Esophagus squamous epithelium (tissue), 5 donors: ENCODE measurements at places on chromosomes 11 and 22.

GRCh38 chr22:46081036-46081830, 69.1 kb upstream of the PPARA start:
- DNase-seq: no peak

- no peak for DNase-seq
These were observed 13.2 kb upstream of the TMPRSS6 start for GRCh38 chr22:37122598-37123180.

GRCh38 chr11:72787216-72788104, 6.4 kb downstream of the STARD10 start:
- no peak for DNase-seq

DNA sequence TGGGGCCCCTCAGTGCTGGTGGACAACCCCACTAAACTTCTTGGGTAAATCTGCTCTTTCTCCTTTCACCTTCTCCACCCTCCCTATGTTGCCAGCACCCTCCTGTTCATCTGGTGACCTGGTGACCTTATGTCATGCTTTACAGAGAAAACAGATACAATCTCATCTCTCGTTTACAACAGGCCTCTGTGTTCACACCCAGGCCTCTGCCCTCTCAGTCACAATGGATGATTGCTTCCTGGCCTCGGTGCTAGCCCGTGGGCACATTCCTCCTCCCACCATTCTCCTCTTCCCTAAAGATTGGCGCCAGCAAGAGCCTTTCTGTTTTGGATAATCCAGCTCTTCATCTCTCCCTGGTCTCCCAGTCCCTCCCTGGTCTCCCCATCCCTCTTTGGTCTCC, 12.3 kb upstream of the PNPLA3 start:
- no peak for DNase-seq

DNA sequence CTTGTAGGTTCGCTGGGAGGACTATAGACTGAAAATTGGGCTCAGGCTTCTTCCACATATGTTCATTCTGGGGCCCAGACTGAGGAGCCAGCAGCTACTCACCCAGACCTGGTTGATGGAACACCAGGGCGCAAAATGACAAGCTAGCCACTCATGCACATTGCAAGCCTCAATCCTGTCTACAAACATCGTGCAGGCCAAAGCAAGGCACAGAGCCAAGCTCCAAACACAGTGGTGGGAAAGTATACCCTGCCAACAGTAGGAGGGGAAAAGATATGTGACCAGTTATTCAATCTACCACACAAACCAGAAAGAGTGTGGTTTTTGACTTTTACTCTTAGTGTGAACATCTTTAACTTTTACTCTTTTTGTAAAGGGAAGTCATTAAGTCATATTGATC, 660.5 kb downstream of the NTM start:
- no peak for DNase-seq

DNA sequence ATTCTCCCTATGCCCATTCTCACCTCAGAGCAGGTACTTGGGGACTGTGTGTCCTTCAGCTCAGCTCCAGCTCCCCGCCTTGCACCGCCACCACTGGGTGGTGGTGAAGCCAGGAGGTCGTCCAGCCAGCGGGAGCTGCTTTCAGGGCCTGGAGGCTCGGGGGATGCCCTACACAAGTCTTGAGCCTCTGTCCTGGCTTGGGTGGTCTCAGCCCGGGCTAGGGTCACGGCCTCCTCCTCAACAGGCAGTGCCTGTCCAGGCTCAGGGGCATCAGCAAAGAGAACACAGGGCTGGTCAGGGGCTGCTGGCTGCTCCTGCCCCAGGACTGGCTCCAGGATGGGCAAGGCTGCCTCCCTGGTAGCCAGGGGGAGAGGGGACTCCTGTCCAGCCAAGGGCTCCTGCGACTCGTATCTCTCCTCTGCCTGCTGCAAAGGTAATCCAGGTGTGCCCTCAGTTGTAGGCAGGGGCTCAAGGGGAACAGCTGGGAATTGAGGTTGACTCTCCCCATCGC, 12.2 kb downstream of the TNKS1BP1 start:
- DNase-seq: no peak

DNA sequence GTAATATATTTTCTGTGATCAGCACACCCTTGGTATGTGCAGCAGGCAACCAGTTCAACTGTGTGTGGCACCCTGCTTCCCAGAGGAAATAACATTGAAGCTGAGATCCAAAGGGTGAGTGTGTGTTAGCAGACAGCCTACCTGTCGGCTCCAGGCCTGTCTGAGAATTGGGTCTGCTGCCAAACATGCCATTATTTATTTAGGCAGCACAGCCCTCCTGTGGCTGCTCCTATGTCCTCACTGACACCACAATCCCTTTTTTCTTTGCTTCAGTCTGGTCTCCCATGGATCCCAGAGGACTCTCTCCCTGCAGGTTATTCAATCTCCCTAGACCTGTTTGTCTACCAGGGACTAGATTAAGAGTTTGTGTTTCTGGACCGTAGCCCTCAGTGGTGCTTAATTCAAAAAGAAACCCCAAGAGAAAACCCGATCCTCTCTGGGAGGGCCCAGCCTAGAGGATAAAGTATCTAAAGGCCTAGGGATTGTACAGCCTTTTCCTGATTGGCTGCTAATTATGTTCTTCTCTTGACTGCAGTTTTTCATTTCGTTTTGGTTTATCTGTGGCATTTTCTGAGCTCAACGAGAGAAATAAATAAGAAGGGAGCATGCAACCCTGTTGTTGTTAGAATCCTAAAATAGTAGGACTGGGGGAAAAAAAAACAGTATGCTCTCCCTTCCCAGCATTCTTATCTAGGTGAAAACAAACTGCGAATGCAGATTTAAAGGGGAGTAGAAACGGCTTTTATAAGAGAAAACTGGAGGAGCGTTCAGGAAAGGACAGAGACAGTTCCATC, 24.1 kb downstream of the KCNE3 start:
- no peak for DNase-seq
